ENCODE measurements at places on chromosomes 3 and 15.

- DNase-seq: no peak
Measured at GRCh38 chr15:80577552-80578205, 117.4 kb upstream of the ABHD17C start.

DNA sequence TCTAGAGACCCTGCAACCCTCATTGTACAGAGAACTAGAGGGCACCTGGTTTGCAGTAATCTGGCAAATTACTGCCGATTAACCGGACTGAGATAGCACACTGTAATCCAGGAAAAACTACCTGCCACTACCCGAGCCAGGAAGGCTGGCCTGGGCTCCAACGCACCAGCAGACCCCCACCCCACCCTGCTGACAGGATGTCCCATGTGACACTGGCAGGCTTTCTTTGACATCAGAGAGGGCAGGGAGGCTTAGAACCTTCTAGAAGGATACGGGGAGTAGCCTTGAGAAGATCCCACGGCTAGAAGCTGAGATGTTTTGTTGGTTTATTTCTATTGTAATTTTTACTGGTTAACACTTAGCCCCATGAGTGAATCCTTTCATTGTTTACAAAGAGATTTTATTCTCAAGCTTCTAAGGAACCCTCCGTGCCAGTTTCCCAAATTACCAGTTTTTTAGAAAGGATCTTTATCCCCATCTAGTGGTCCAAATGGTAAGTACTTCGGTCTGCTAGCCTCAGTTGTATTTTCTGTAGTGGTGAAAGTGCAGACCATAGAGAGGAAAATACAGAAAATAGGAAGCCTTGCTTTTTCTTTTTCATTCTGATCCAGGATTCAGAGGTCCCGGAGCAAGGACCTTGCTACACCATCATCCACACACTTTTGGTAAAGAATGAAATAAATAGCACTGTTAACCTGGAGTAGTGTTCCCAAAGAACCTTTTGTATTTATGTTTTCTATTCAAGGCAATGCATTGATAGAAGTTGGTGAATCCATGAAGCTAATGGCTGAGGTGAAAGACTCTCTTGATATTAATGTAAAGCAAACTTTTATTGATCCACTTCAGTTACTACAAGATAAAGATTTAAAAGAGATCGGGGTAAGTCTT lies 81.9 kb upstream of the ADAMTSL3 start:
- DNase-seq: peak; percentile 44

DNA sequence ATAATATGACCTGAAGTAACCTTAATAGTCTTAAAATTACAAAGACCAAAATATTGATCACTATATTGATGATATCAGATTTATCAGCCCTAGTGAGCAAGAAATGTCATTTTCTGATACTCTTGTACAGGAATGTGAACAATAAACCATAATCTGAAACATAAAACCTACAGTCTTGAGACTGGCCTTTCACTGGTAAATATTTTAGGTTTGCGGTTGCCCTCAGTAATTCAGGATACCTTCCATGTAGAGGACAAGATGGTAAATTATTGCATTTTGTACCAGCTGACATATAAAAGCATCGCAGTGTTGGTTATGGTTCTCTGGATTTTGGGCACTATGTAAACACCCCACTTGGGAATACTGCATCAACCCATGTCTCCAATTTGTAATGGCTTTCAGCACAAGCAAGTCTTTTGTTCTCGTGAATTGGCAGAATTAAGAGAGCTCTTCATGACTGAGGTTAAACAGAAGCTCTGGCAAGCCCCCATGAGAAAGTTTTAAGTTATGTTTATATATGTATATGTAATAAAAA lies 128.5 kb downstream of the LMLN start:
- no peak for DNase-seq

DNA sequence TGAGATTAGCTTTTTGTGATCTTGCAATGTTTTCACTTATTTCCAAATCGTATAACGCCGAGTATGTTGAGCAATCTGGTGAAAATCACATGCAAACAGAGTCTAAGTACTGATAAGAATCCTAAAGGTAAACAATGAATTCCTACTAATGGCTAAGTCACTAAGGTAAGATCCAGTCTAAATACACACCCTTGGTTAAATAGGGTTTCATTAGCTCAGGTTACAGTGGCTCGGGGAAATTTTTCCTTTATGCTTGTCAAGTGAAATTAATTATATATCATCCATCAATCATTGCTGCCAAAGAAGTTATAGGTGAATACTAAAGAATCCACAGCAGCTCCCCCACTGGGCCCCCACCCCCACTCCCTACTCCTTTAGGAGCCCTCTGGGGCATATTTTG lies 139.3 kb downstream of the SOX2 start:
- DNase-seq: no peak

GRCh38 chr15:33955945-33956344 lies 12.4 kb upstream of the CHRM5 start:
- DNase-seq: peak; percentile 95

Measured in erythroblast (primary cell).